ENCODE measurements at places on chromosomes 6 and 20.

- DNase-seq: peak; percentile 77
Observed at GRCh38 chr6:25452031-25452430, 172.9 kb downstream of the CARMIL1 start.

GRCh38 chr20:41331731-41332130, 8.9 kb upstream of the LPIN3 start:
- DNase-seq: no peak

- DNase-seq: no peak
Observed at GRCh38 chr6:10393544-10394225, 21.2 kb downstream of the TFAP2A start.

GRCh38 chr6:11161031-11161956, 49.8 kb upstream of the ERVFRD-1 start:
- DNase-seq: no peak

DNA sequence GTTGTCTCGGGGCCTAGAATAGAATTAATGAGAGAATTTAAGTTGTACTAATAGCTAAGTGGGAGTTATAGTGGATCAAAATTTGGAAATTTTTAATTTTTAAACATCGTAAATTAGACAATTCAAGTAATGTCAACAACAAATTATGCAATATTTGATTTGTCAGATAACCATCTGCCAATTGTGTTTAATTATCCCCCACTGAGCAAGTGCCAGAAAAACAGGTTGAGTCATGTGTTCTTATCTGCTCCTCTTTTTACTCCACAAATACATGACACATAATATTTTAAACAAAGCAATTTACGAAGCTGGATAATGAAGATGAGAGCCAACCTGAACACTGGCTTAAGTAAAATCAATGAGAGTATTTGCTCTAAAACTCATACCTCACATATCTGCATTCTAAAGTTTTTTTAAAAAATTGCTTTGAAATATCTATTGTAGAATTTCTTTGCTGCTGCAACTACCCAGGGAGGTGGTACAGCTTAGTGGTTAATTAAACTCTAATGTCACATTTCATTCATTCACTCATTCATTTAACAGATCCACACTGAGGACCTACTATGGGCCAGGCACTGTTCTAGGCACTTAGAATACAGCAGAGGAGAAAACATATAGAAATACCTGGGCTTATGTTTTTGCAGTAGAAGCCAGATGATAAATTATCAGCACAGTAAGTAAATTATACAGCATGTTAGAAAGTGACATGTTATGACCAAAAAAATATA, 57.1 kb upstream of the MAP7 start:
- no peak for DNase-seq

DNA sequence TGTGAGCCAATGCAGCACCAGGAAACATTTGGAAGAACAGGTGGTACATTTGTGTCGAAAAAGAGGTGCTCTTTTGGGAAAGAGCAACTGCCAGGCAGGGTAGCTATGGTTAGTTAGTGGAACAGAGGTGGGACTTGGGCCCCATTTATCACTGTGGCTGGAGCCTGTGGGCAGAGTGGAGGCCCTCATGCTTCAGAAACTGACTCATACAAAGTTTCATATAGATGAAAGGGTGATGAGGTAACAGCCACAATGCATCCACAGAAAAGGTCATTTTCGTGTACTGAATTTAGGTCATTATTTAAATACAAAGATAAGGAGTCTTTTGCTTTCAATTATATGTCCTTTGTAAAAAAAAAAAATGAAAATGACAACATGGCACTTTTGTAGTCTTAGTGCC, 76.4 kb upstream of the HS3ST5 start:
- DNase-seq: no peak

DNA sequence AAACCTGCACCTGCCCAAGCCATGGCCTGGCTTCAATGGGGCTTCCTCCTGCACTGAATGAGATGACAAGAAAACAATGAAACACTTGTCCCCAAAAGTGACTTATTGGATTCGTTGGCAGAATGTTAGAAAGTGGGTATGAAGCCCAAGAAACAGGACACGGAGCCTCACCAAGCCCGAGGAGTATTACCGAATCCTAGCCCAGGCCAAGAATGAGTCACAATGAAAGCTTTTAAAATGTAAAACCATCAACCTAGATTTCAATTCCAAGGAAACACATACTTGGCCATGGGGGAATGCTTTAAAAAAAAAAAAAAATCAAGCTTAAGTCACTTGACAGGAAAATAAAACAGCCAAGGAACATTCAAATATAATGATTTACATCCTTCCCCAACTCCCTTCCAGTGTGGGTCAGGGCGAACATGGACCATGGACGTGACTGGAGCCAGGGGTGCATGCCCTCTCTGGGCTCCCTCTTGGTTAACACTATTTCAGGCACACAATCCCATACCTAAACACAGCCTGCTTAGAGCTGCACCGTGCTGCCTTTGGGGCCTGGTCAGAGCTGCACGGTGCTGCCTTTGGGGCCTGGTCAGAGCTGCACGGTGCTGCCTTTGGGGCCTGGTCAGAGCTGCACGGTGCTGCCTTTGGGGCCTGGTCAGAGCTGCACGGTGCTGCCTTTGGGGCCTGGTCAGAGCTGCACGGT, 3.1 kb upstream of the STX16 start:
- no peak for DNase-seq

DNA sequence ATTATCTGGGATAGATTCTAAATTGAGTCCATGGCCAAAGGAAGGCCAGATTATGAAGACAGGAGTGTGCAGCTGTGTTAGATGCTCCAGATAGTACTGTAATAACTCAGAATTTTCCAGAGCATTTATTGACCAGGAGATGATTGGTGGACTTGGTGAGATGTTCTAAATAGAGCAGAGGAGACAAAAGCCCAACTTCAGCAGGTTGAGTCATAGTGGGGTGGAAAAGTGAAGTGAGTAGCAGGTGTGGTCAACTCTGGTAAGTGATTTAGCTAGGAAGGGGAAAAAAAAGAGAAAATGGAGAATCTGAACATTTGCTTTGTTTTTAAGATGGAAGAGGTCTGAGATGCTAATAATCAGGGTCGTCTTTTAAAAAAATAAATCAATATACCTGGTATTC, 227.4 kb downstream of the TMEM200A start:
- no peak for DNase-seq

DNA sequence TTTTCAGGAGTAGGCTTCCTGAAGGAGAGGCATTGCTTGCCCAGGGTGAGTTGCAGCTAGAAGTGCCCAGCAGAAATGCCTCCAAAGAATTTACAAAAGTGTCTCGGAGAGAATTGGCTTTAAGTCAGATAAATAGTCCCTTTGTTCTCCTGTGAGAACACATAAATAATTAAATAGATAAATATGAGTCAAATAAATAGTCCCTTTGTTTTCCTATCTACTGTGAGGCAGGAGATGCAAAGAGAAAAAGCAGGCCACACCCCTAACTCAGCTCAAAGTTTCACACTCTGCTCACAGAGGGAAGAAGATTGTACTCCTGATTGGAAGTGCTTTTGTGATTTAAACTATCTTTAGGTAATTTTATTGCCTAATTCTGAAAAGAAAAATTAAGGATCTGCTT, 180.7 kb upstream of the PRSS16 start:
- no peak for DNase-seq

- no peak for DNase-seq
Observed at GRCh38 chr6:110720066-110720465, 95.2 kb downstream of the CDK19 start.

GRCh38 chr20:19850198-19850533, 92.1 kb downstream of the RIN2 start:
- DNase-seq: no peak

DNA sequence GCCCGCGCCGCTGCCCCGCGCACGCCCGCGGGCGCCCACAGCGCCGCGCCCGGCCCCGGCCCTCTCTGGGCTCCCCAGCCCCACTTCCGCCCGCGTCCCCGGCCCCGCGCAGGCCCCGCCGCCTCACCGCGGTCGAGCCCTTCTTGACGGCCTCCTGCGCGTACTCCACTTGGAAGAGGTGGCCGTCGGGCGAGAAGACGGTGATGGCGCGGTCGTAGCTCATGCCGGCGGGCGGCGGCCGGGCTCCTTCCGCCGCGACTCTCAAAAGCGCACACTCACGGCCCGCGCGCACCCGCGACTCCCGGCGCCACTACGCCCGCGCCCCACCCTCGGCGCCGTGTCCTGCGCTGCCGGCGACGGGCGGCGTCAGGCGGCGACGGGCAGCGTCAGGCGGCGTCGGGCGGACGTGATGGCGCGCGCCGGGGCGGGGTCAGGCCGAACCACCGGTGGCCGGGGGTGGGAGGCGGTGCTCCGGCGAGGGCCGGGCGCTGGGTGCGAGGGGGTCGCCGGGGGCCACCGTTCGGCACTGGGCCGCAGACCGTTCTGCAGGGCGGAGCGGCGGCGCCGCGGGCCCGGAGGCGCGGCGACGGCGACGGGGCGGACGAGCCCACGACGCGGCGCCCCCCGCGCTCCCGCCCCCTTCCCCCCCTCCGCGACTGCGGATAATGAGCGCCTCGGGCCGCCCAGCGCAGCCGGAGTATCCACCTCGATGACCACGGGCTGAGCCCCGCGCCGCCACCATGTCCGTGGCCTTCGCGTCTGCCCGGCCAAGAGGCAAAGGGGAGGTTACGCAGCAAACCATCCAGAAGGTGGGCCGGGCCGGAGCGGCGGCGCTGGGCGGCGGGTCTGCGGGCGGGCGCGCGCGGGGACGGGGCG, at the start of the genes PSMA7 and SS18L1:
Gene PSMA7 (minus strand): TSS at position 314 of the 876 bp plus-strand sequence. CDS start 91 bp downstream, at position 223.
Gene SS18L1 (plus strand): TSS at position 689 of the 876 bp plus-strand sequence. CDS start 52 bp downstream, at position 741.
- peak; percentile 97 for DNase-seq

DNA sequence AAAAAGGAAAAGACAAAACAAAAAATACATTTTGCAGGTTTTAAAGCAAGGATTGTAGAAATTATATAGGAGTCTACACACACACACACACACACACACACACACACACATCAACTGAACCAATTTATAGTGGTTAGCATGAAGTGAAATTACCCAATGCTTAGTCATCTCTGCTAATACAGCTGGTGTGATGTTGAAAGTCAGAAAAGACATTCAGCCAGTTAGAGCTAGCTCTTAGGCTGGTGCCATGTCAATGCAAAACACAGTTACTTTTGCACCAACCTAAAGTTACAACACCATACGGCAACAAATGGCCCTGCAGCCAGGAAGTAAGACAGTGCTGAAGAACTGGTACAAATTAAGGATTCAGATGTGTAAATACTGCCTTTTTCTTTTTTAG, 15.2 kb downstream of the FAM210B start:
- peak; percentile 94 for DNase-seq

DNA sequence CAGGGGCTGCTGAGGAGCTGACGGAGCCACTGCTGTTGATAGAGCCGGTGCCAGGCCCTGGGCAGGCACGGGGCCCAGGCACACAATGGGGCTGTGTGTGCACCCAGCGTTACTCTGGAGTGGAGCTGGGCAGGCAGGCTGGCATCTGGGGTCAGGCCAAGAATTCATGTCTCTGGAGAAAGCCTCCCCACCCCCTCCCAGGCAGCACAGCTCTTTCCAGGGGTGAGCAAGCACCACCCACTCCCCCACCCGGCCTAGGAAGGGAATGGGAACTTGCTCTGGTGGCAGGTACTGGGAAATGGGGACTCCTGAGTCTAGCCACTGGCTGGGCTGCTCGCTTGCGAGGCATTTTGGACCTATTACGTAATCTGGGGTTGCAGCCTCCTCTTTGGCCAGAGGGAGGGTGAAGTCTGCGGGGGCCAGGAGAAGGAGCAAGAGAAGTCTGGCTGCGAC, 22.7 kb downstream of the TFEB start:
- no peak for DNase-seq

DNA sequence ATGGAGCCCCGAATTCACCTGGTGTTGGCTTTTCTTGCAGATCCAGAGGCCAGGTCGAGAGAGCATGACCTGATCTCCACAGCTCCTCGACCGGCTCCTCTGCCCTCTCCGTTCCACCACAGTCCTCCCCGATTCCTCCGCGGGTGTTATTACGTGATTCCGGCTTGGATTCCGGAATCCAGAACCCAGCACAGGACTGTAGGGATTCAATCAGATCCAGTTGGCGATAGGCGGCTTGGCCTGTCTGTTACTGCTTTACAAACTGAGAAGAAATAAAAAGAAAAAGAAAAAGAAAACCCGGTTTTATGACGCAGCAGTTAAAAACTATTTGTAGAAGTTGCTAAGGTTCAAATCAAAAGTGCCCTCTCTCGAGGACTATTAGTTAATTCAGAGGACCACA, 222.7 kb downstream of the EYA2 start:
- no peak for DNase-seq

GRCh38 chr20:327186-328026, 2.1 kb downstream of the SOX12 start:
- DNase-seq: no peak

DNA sequence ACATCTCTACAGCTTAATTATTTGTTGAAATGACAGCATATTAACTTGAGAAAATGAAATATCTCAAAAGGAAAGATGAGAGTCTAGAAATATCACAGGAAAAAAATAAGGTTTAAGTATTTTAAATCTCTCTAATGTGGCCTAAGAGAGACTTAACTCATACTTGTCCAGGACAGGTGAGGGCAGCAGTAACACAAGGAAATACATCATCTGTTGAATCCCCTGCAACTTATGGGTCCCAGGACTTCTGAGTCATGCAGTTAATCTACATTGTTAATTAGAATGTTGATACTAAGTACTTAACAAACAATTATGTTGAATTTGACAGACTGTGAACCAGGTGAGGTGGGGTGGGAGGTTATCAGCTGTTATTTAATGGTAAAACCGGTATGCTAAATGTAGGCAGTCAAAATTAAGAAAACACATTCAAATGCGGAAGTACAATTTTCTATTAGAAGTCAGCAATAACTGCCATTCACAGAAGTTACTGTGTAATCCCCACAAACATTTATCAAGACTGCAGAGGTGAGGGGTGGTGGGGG, 87.9 kb downstream of the CEP57L1 start:
- DNase-seq: no peak

DNA sequence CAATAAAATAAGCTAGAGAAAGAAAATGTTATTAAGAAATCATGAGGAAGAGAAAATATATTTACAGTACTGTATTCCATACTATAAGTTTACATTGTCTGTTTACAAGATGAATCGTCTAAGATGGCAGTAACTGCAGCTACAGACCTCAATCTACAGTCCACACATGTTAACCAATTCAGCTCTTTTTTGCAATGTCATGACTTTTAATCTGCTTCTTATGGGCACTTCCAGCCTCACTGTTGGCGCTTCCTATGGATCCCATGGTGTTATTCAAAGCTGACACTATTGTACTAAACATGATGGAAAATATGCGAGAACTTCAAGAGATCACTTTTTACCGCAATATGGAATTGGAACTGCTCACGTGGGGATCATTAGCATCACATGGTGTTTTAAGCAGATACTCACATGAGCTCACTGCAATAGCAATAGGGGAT, 451.5 kb upstream of the CITED2 start:
- no peak for DNase-seq

- no peak for DNase-seq
Observed at GRCh38 chr6:110358553-110359160, 508 bp upstream of the METTL24 start.

Measured in suppressor macrophage treated with lipopolysaccharide for 4 hours (primary cell).